ENCODE measurements at places on chromosomes 12 and 14. TPM values are rescaled to one million over a fixed set of nuclear protein-coding genes. Genes with fewer than 3 reads are reported as not detected.

GRCh38 chr12:110940933-110941332 is 20.6 kb upstream of the MYL2 start:
- no peak for DNase-seq

- no peak for DNase-seq
These were observed 20.6 kb downstream of the FUT8 start for GRCh38 chr14:65433157-65433556.

DNA sequence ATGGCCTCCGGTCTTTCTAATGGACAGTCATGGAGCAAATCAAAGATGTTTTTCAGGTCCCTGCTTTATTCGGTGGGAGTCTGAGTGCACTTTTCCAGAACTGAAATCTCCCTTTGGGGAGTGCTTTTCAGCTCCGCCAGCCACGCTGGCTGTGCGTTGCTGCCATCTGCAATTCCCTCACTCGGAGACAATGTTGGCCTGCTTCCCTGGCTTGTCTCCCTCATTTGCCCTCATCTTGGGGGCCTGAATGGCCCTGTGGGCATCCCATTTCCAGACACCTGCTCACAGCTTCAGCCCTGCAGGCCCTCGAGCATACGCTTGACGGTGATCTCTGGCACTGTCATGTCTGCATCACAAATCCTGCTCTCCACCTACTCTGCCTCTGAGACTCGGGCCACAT is 103.8 kb downstream of the CCDC92 start:
- DNase-seq, result no peak

The CFAP73 gene
- 0.22 TPM for total RNA-seq

Measured in A172 (cell line).